ENCODE measurements at places on chromosomes 11 and 22.

GRCh38 chr22:43343262-43343669 is at the start of gene SCUBE1:
SCUBE1 (minus strand) TSS chr22:43343372; CDS start chr22:43343261, 111 bp downstream.
- peak; percentile 55 for DNase-seq

DNA sequence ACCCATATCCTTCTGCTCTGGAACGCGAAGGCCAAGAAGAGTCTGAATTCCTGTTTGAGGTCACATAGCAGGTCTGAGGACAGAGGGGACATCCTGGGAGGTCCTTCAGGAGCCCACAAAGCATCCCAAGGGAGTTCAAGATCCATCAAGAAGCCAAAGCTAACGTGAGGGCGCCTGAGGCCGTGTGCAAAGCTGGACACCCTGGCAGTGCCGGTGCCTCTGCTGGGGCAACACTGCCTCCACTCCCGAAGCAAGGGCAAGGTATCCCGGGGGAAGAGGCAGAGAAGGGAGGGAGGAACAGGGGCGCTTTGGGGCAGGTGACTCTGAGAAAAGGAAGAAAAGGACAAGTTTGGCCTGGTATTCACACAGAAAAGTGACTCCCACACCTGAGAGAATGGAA is 50.3 kb upstream of the CDON start:
- DNase-seq, result no peak

DNA sequence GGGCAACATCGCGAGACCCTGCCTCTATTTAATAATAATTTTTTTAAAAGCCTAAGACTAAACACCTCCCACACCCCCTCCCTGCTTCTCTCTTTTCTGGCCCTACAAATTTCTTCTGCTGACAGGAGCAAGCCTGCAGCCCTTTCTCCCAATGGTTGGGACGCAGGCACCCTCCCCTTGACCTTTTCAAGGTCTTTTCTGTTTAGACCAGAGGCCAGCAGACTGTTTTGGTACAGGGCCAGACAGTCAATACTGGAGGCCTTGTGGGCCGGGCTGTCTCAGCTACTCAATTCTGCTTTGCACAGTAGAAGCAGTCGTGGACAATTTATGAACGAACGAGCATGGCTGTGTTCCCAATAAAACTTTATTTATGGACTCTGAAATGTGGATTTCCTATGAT is 92.3 kb downstream of the SCN3B start:
- no peak for DNase-seq

DNA sequence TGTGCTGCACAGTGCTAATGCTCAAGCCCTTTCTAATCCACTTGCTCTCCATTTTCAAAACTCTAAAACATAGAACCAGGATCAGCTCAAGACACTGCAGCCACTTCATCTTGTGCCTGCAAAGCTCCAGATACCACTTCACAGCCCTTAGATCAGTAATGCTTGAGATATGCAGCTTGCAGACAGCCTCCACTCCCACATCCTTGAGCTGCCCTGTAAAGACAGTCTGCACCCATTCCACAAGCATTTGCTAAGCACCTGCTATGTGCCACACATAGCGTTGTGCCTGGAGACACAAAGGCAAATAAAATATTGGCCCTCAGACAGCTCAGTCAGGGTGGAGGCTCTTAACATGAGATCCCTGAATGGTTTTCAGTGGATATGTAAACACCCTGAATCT is 192.5 kb upstream of the SNX19 start:
- no peak for DNase-seq

GRCh38 chr22:42397332-42398249 is 34.6 kb downstream of the NFAM1 start:
- DNase-seq, result peak; percentile 91

DNA sequence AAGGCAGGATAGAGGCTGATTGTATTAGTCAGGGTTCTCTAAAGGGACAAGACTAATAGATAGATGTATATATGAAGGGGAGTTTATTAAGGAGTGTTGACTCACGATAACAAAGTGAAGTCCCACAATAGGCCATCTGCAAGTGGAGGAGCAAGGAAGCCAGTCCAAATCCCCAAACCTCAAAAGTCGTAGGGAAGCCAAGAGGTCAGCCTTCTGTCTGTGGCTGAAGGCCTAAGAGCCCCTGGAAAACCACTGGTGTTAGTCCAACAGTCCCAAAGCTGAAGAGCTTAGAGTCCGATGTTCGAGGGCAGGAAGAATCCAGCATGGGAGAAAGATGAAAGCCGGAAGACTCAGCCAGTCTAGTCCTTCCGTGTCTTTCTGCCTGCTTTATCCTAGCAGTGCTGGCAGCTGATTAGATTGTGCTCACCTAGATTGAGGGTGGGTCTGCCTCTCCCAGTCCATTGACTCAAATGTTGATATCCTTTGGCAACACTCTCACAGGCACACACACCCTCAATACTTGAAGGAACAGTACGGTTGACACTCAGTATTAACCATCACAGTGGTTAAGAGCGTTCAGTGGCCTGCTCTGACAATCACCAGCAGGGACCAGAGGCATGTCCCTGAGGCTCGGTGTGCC is 135.6 kb downstream of the CSNK2A3 start:
- DNase-seq, result no peak

GRCh38 chr22:47589271-47590250 is 827.1 kb downstream of the TBC1D22A start:
- DNase-seq, result no peak

DNA sequence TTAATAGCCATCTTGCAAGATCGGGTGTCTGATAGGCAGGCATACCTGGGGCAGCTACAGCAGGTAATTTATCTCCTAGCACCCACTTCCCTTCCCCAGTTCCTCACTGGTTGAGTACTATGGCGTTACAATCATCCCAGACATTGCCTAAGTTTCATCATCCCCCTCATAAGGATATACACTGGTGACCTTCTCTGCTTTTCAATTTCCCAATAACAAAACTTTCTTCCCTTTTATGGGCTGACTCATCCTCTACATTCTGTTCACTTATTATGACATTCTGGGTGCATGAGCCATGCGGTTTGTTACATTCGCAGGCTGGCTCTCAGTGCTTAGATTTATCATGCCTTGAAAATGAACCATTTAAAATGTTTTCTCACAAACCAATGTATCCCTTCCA is 5.0 kb upstream of the MRPL11 start:
- no peak for DNase-seq

DNA sequence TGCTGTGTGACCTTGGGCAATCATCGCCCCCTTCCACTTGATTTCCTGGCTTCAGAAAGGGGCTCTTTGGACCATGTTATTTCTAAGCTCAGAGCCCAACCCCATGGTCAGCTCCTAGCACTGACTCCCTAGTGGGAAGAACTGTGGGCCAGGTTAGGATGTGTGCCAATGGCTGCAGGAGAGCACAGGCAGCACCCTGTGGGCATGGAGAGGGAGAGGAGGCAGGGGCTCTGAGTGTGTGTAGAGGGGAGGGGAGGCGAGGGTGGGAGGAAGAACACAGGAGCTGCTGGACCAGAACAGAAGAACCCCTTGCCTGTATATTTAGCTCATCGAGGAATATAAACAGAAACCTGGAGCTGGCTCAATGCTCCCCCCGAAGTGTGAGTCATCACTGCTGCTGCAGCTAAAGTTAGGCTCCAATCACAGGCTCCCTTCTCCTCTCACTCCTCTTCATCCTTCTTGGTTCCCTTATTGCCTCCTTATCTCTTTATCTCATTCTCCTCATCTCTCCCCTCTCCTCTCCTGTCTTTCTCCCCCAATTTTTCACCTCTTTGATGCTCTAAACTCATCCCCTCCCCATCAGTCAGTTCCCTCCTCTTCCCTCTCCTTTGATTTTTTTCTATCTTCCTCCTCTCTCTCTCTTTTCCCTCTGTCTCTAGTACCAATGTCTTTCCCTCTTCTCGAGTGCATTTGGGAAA is 14.5 kb upstream of the RPS19BP1 start:
- DNase-seq, result no peak

GRCh38 chr11:57397394-57397990 is 7.0 kb upstream of the PRG2 start:
- DNase-seq, result no peak

- no peak for DNase-seq
Observed at GRCh38 chr11:69096473-69096872, 47.7 kb downstream of the TPCN2 start.

DNA sequence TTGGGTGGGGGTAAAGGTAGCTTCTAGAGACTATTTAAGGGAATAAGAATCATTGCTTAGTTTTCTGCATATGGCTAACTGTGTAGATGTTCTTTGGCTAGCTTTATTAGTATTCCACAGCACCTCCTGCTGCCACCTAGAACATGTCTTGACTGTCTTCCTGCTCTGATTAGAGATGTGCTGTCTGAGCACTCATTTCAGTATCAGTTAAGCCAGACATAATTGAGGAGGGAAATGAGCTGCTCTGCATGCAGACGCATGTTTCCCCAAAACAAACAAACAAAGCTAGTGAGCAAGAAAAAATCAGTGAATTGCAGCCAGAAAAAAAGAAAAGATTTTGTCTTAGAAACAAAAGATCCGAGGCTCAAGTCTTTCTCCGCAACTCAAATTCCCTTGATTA is 402.2 kb downstream of the AASDHPPT start:
- no peak for DNase-seq

- no peak for DNase-seq
Observed at GRCh38 chr11:1448882-1449281, 37.7 kb downstream of the MOB2 start.

DNA sequence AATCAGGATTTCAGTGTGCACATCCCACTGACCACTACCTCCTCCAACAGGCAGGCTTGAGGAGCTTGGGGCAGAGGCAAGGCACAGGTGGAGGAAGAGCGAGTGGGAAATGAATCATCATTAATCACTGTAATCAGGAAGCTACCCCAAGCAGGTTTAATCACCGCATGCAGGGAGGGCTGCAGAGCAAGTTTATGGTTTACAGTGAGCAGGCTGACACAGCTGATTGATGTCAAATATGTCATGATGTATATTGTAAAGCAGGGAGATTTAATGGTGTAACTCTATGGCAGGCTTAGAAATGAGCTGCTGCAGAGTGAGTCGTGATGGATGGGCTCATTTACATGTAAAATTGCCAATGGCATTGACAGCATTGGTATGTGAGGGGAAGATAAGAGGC is 441.0 kb downstream of the NTM start:
- no peak for DNase-seq

DNA sequence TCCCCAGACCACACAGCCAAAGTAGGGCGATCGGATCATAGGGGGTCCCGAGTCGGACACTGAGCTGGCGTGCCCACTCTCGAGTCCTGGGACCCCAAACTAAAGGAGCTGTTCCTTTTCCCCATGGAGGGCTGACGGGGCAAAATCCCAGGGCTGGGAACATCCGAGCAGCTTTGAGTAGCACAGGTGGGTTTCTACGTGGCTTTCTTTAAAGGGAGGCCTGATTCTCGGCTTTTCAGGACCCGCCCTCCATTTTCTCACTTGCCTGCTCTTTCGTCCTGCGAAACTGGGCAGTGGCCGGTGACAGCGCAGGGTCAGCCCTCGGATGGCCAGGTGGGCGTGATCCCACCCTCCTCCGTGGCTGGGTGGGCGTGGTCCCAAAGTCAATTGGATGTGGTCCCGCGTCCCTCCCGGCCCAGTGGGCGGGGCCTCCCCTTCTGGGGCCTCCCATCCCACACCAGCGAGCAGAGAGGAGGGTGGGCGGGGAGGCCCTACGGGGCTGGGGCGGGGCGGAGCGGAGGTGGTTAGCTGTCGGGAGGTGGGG is 17.5 kb upstream of the TXNRD2 start:
- no peak for DNase-seq
